ENCODE measurements at places on chromosomes 4 and X.

- DNase-seq = peak; percentile 62
Observed at GRCh38 chrX:130523460-130524394, 121.9 kb downstream of the RBMX2 start.

- DNase-seq = no peak
Observed at GRCh38 chr4:95835672-95836071, 4.2 kb upstream of the PDHA2 start.

GRCh38 chrX:20374900-20375438, 108.3 kb upstream of the RPS6KA3 start:
- DNase-seq = no peak

DNA sequence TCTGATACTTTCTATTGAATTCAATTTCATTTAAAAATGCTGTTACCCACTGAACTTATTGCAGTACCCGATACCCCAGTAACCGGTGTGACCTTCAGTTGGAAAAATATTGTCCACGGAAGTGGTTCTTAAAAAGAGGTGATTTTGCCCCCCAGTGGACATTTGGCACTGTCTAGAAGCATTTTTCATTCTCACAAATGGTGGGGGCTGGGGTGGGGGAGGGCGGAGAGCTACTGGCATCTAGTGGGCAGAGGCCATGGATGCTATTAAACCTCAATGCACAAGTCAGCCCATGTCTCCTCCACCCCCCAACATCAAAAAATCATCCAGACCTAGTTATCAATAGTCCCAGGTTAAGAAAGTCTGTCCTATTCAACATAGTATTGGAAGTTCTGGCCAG, 19.6 kb upstream of the CHM start:
- DNase-seq = no peak

DNA sequence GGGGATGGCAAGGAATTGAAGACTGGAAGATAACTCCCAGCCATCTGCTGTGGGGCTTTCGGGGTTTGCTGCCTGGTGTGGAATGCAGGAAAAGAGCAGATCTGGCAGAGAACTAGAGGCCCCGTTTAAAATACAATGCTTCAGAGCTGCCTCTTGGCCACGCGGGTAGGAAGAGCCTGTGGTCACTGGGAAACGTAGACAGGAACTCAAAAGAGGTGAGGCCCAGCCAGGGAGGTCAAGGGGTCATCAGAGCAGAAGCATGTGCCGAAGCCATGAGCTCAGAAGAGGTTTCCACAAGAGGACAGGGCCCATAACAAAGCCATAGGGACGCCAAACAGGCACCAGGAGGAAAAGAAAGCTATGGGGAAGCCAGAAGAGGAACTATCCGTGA, 14.5 kb upstream of the STS start:
- DNase-seq = no peak

- no peak for DNase-seq
Observed at GRCh38 chr4:75398501-75398900, 115.7 kb downstream of the RCHY1 start.

DNA sequence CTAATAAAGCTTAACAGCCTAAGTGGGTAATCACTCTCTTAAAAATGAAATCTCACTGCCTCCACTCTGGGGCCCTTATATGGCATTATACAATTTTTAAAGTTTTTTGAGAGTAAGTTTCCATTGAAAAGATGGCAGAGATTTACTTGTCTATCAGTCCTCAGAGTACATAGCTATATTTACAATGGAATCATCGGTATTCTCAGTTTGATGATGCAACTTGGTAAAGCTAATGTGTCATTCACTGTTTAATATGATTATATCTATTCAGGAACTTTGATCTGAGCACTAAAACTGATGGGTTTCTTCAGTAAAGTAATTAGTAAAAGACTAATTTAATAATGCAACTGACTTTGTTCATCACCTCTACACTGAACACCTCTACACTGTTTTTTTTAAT, 51.6 kb downstream of the CT47B1 start:
- DNase-seq = no peak

DNA sequence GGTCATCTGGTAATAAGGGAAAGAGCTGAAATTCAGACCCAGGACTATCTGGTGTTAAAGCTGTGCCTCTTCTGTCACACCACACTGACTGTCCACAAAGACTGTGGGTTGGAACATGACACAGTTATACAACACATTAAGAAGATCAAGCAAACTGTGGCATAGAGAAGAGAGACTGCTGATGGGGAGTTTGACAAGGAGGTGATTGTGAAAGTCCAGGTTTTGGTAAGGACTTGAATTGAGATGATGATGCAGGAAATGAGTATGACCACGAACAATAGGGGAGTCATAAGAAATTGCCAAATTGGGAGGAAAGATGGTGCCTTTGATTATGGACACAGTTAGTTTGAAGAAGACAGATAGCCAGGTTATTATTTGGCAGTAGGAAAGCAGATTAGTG, 163.4 kb downstream of the PDGFRA start:
- no peak for DNase-seq

- DNase-seq = no peak
Observed at GRCh38 chr4:168803732-168804131, 206.3 kb downstream of the CBR4 start.

GRCh38 chr4:153733751-153734448, 25.9 kb downstream of the RNF175 start:
- no peak for DNase-seq

GRCh38 chr4:181659876-181660275, 583.3 kb upstream of the TENM3 start:
- no peak for DNase-seq
